ENCODE measurements at places on chromosomes 11 and 22.

GRCh38 chr11:80698637-80699036, 1257.8 kb upstream of the TENM4 start:
- no peak overlapping the region for H3K27ac ChIP-seq
- no peak overlapping the region for H3K4me3 ChIP-seq
- no peaks in the 10 kb centered on the region for H3K4me1 ChIP-seq
- no peak for DNase-seq

- H3K27me3 ChIP-seq: peaks cover 17% of the 10 kb centered on the region
- H3K27ac ChIP-seq: no peak overlapping the region
- H3K36me3 ChIP-seq: no peaks in the 10 kb centered on the region
Observed at GRCh38 chr22:27348634-27349033, 452.9 kb downstream of the MN1 start.

DNA sequence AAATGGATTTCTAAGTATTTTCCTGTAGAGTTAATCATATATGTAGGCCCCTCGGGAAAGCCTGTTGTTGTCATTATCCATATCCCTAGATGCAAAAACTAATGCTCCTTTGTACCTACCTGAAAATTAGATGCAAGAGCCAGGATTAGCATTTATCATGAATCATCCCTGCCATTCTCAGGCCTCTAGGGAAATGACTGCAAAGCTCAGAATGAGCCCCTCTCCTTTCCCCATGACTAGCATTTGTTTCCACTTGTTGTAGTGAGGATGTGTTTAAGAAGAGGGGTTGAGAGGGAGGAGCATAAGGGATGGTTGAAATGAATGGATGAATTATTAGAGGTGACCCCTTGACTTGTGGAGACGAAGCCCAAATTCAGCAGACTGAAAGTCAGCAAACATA, 537.9 kb downstream of the NTM start:
- H3K4me1 ChIP-seq: no peaks in the 10 kb centered on the region
- DNase-seq: no peak
- H3K36me3 ChIP-seq: peaks cover 4% of the 10 kb centered on the region
- no peak overlapping the region for H3K4me3 ChIP-seq
- H3K27ac ChIP-seq: no peak overlapping the region

GRCh38 chr22:35637254-35637653, 11.0 kb upstream of the APOL6 start:
- peaks cover 17% of the 10 kb centered on the region for H3K4me1 ChIP-seq
- H3K4me3 ChIP-seq: no peak overlapping the region
- no peak for DNase-seq
- no peaks in the 10 kb centered on the region for H3K36me3 ChIP-seq
- H3K27ac ChIP-seq: no peak overlapping the region
- peaks cover 3% of the 10 kb centered on the region for H3K27me3 ChIP-seq

DNA sequence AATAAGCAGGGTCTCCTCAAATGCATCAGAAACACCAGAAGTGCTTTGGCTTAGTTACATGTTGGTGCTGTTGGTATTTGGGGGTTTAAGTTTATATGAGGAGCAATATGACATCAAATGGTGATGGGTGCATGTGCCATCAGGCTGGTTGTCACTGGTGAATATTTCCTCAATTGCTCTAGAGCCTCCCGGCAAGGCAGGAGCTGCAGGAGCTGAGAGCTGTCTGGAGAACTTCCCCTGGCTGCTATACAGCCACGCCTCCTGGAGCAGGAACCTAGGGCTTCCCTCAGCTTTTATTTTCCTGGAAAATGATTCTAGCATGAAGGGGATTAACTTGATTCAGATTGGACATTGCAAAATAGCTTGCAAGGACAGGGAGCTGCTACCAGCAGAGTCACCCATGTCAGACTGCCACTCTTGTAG, 15.8 kb downstream of the IGLL5 start:
- H3K27me3 ChIP-seq: no peaks in the 10 kb centered on the region
- no peaks in the 10 kb centered on the region for H3K36me3 ChIP-seq
- no peak for DNase-seq
- no peak overlapping the region for H3K27ac ChIP-seq
- no peak overlapping the region for H3K4me3 ChIP-seq
- no peaks in the 10 kb centered on the region for H3K4me1 ChIP-seq

- DNase-seq: no peak
- no peak overlapping the region for H3K27ac ChIP-seq
Observed at GRCh38 chr11:99325847-99326246, 305.1 kb downstream of the CNTN5 start.

DNA sequence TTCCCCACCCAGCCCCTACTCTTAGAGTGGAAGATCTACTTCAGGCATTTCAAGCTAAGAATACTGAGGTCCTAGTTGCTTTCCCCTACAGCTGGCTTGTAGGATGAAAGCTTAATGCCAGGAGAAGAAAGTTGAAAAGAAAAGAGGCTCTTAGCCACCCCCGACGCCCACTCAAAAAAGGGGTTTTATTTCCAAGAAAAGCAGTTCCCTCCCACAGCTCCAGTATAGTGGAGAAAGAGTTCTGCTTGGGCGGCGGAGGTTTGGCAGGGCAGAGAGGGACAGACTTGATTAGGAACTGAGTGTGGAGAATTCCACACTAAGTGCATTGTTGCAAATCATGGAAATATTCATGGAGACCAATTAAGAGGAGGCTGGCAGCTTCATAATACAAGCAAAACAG, 470.9 kb downstream of the ETS1 start:
- H3K27me3 ChIP-seq: no peaks in the 10 kb centered on the region
- no peaks in the 10 kb centered on the region for H3K36me3 ChIP-seq
- DNase-seq: no peak

DNA sequence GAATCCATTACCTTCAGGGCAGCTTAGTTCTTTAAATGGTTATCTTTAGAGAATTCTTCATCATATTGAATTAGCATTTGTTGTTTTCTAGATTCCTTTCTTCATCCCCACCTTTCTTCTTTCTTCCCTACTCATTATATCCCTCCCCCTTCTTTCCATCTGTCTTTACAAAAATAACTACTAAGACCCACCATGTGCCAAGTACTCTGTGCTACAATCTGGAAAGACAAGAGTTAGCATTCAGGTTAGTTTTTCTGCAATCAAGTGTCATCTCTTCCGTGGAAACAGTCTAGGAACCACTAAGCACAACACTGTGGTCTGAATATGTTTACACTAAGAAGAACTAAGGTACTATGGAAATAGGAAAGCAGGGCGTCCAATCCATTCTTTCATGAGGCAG, 897.4 kb upstream of the TENM4 start:
- peaks cover 3% of the 10 kb centered on the region for H3K36me3 ChIP-seq
- H3K27ac ChIP-seq: no peak overlapping the region
- no peak overlapping the region for H3K4me3 ChIP-seq
- no peak for DNase-seq
- H3K4me1 ChIP-seq: no peaks in the 10 kb centered on the region
- H3K27me3 ChIP-seq: no peaks in the 10 kb centered on the region

GRCh38 chr11:86931548-86932258, 23.5 kb downstream of the FZD4 start:
- no peak for DNase-seq
- H3K27me3 ChIP-seq: peaks cover 2% of the 10 kb centered on the region
- no peaks in the 10 kb centered on the region for H3K36me3 ChIP-seq
- no peak overlapping the region for H3K4me3 ChIP-seq

GRCh38 chr11:124846070-124846673, 19.1 kb upstream of the ROBO3 start:
- peaks cover 5% of the 10 kb centered on the region for H3K4me1 ChIP-seq
- no peaks in the 10 kb centered on the region for H3K36me3 ChIP-seq
- peaks cover 97% of the 10 kb centered on the region for H3K27me3 ChIP-seq
- no peak for DNase-seq
- no peak overlapping the region for H3K27ac ChIP-seq
- no peak overlapping the region for H3K4me3 ChIP-seq

All from naive thymus-derived CD8-positive, alpha-beta T cell (primary cell).